ENCODE measurements at places on chromosomes 13 and 19.

DNA sequence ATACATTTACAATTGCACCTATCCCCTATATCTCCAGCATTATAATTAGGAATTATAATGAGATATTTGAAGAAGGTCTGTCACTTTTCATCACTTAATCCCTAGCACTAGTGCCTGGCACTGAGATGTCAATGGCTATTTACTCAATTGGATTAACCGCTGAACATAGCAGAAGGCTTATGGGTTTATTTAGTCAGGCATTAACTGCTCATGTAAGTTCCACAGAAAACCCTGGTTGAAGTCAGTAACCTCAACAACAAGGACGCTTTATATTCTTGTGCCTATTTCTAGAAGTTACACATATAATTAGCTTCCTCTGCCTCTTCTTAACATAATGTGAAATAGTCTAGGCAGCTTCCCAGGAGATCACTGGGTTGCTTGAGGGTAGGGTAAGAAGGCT is 107.5 kb upstream of the POSTN start:
- no peak for DNase-seq

GRCh38 chr19:29672933-29673336 is 7.7 kb downstream of the PLEKHF1 start:
- peak; percentile 76 for DNase-seq

DNA sequence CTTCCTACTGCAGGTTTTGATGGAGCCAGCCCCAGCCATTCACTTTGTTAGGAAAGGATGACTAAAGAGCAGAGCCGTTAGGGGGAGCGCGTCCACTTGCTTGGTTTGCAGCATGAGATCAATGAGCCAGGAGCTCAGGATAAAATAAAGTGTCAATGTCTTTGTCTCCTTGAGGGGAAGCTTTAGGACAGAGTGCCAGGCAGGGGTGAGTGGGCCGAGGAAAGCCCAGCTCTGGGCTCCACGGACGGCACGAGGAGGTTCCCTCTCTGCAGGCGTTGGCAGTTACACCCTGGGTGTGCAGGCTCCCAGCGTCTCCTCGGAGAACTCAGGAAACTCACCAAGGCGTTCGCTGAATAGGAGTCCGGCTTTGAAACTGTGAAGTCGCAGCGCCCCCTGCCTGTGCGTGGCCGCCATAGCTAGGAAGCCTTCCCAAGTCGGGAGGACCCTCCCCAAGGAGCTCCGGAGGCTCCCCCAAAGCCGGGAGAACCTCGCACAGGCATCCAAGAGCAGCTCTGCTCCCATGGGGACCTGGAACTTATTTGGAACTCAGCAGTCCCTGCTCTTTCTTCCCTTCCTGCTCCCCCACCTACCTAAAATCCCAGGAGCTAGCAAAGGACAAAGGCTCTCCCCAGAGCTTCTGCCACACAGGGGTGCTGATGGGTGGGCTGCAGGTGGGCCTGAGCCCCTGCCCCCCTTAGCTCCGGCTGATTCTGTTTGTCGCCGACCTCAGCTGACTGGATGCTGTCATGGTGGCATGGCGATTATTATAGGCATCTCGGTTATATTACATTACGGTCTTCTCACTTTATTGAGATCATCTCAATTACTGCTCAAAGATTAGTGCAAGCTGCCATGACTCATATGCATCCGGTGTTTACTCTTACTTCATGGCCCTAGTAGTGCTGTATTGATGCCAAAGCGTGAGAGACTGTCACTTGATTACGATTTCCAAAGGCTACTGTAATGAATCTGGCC is 34.4 kb downstream of the GSX1 start:
- DNase-seq = peak; percentile 42

GRCh38 chr13:43981512-43982301 is 102.0 kb downstream of the LACC1 start:
- DNase-seq = no peak

- no peak for DNase-seq
Observed at GRCh38 chr13:113975416-113975815, 1.5 kb upstream of the C13orf46 start.

DNA sequence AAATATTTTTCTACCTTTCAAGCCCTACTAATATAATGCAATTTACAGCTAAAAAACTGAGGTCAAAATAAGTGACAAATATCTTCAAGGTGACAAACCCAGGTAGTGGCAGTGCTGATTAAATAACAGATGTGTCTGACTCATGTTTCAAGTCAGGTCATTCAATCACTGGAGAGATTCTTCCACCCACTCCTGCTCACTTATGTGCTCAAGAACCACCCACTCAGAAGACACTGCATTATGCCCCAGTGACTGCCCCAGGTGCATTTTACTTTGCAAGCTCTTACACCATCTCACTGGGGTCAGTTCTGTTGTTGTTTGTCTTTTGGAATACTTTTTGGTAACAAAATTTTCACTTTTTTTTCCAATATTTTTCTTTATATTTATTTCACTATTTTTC is 2.2 kb downstream of the ZNF100 start:
- no peak for DNase-seq
